Neural progenitor cell (in vitro differentiated cells): ENCODE measurements at places on chromosomes 3 and 15. TPM values are rescaled to one million over a fixed set of nuclear protein-coding genes. Genes with fewer than 3 reads are reported as not detected.

- DNase-seq, result no peak
Observed at GRCh38 chr15:83320844-83321243, 36.4 kb upstream of the BNC1 start.

DNA sequence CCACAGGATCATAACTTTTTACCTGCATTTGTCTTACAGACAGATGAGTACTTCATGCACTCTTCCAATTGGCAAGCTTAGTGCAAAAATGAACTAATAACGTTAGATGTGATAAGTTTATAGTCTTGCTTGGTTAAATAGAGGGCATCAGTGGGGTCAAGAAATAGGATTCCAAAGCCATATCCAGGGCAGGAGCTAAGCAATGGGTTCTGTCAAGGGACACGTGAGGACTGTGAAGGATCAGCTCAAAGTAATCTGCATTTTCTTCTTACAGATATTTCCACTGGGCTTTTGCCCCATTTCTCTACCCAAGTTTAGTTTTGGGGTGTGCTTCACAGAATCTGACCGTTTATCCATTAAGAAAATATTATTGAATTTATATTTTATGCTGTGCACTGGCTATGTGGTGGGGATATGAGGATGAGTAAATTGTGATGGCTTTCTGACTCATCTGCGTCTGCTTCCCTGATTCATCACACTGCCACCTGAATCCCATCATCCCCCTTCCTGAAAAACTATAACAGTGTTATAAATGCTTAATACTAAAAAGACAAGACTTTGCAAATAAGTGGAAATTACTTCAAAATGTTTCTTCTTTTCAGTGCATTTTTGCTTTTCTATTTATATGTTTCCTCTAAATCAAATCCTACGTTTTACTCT is 17.5 kb downstream of the PPP2R3A start:
- no peak for DNase-seq

- no peak for DNase-seq
Observed at GRCh38 chr3:36811768-36812167, 47.4 kb upstream of the DCLK3 start.

DNA sequence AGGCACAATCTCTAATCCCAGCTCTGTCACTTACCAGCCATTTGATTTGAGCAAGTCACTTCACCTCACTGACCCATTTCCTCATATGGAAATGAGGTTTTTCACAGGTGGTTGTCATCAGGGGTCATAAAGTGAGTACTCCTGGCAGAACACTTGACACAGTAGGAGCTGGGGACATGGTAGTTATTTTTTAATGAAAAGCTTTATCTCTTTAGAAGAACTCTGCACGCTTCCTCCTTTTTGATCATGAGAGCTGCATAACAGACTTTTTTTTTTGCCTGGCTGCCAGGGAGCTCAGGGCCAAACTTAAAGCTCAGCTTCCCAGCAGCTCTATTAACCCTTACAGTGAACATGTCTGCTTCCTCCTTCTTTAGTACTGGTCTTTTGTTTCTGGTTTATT is 8.4 kb downstream of the VWA5B2 start:
- DNase-seq, result no peak

EIF4E3 gene
- total RNA-seq, result 6.3 and 18.2 TPM in 2 replicates

SNX22 gene
- total RNA-seq, result 4.0 and 6.4 TPM in 2 replicates

LMCD1 gene
- total RNA-seq, result 0.15 TPM in 1 of 2 replicates, not detected in the other

C2CD4A gene
- total RNA-seq, result not detected in 2 replicates
